Jurkat, Clone E6-1 (cell line): ENCODE measurements at places on chromosomes 6 and 20.

DNA sequence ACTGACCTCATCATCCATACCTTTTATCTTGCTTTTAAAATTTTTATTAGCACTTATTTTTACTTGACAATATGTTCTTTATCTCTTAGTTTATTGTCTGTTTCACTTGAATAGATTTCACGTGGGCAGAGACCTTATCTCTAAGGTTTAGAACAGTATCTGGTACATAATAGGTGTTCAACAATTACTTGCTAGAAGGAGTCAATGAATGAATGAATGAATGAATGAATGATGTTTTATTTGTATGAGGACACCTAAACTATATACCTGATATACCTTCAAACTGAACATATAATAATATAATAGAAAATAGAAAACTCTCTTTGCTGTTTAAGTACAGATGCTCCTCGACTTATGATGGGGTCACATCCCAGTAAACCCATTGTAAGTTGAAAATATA is 412.6 kb downstream of the CDKAL1 start:
- no peak for DNase-seq

GRCh38 chr6:90458353-90459224 is 128.3 kb downstream of the MAP3K7 start:
- no peak for DNase-seq

GRCh38 chr6:13063300-13063918 is 264.9 kb downstream of the TBC1D7 start:
- no peak for DNase-seq

- DNase-seq = no peak
Measured at GRCh38 chr6:30951907-30952469, 11.2 kb downstream of the MUCL3 start.

- no peak for DNase-seq
Measured at GRCh38 chr6:170388113-170388512, 81.6 kb downstream of the FAM120B start.

DNA sequence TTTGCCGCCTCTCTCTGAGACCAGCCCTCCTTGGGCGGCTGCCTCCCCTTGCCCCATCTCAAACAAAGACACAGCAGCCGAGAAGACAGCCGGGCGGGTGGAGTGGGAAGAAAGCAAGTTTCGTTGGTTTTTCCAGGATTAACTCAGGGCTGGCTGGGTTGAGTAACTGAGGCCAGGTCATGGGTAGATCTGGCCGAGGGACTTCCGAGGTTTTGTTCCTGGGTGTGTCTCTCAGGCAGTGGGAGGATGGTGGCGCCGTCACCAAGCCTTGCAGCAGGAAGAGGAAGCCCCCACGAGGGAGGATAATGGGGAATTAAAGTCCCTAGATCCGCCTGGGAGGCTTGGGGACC is 167.2 kb downstream of the TTLL2 start:
- no peak for DNase-seq

- DNase-seq = no peak
Measured at GRCh38 chr6:132310921-132311320, 90.4 kb downstream of the MOXD1 start.

GRCh38 chr6:144027932-144028587 is 20.0 kb upstream of the PLAGL1 start:
- DNase-seq = no peak
